ENCODE measurements at places on chromosomes 6 and 20.

DNA sequence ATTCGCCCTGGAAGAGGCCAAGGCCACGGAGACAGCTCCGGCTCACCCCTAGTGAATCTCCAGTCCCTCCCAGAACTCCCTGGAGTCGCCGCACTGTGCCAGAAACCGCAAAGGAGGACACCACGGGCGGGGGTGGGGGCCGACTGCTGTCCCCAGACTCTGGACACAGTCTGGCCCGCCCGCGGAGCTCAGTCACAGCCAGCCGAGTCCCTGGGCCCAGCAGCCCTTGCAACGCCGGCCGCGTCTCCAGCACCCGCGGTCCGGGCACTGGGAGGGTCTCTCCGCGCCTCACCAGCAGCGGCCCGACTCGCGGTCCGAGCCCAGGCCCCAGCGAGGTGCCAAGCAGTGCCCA is 518 bp downstream of the PEX6 start:
- no peak for DNase-seq

DNA sequence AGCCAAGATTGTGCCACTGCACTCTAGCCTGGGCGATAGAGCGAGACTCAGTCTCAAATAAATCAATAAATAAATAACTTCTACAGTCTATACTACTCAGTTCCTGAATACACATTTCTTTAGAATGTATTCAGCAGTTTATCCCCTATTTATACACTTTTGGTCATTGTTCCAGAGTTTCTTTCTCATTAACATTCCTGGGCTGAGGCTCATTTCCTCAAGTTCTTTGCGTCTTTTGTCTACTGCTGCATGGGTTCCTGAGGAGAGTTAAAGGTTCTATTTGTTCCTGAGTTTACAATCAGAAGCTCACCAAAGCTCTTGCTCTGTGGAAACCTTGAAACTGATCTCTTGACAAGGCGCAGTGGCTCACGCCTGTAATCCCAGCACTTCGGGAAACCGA is 37.7 kb upstream of the SASH1 start:
- peak; percentile 96 for DNase-seq

- DNase-seq: no peak
Observed at GRCh38 chr6:46933751-46934150, 12.0 kb upstream of the ADGRF5 start.

DNA sequence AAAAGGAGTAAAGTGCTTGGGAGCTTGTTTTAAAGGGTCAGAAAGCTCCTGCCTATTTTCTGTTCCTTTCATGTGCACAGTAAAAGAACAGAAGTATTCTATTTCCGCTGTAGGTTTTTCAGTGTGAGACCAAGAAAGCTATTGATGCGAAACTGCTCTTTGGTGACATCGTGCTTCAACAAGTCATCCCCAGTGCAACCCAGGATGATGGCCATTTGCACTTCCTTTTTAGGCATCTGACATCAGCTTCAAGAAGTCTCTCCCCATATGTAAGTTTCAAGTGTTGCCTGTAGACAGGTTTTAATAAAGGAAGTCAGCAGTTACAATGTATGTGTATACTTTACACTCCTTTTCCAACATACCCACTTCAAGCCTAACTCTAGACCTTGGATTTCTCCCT is 131.6 kb downstream of the RFX6 start:
- no peak for DNase-seq

Data from kidney capillary endothelial cell (primary cell).